Dermis blood vessel endothelial cell (primary cell): ENCODE measurements at places on chromosomes 7 and 10.

- no peak for DNase-seq
Measured at GRCh38 chr7:123190109-123190831, 9.5 kb downstream of the SLC13A1 start.

GRCh38 chr7:144019457-144019856 is 19.3 kb downstream of the OR6B1 start:
- peak; percentile 54 for DNase-seq

GRCh38 chr10:117421985-117422384 is 46.7 kb upstream of the PDZD8 start:
- DNase-seq: no peak

DNA sequence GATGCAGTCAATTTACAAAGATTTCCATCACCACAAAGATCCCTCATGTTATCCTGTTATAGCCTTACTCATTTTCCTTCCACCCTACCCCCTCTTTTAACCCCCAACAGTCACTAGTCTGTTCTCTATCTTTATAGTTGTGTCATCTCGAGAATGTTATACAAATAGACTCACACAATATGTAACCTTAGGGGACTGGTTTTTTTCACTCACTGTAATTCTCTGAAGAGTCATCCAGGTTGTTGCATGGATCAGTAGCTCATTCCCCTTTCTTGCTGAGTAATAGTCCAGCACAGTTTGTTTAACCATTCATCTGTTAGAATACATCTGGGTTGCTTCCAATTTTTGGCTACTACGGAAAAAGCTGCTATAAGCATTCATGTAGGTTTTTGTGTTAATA is 121.1 kb upstream of the PDE1C start:
- no peak for DNase-seq
